RWPE2 (cell line): ENCODE measurements at places on chromosomes 3 and 15.

DNA sequence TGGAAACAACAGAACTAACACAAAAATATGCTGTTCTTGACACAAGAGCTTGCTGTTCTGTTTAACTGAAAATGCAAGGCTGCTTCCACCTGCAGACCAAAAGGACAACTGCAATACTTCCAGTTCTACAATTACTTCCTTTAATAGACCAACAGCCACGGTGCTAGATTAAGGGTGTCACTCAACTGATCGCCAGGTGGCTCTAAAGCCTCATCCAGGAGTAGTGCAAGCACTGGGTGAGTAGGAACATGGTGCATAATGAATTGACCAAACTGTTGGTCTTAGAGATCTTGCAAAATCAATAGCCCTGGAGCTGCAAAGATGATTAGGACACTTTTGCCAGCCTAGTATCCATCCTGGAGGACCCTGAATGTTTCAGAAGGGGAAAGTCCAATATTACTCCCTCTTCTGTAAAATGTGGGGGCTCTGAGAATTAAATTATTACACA lies 3.6 kb upstream of the CLDN16 start:
- no peak for DNase-seq

GRCh38 chr15:47500842-47501241 lies 216.5 kb upstream of the SEMA6D start:
- no peak for DNase-seq

- no peak for DNase-seq
These were observed 8.4 kb downstream of the HRH1 start for GRCh38 chr3:11162401-11163345.

DNA sequence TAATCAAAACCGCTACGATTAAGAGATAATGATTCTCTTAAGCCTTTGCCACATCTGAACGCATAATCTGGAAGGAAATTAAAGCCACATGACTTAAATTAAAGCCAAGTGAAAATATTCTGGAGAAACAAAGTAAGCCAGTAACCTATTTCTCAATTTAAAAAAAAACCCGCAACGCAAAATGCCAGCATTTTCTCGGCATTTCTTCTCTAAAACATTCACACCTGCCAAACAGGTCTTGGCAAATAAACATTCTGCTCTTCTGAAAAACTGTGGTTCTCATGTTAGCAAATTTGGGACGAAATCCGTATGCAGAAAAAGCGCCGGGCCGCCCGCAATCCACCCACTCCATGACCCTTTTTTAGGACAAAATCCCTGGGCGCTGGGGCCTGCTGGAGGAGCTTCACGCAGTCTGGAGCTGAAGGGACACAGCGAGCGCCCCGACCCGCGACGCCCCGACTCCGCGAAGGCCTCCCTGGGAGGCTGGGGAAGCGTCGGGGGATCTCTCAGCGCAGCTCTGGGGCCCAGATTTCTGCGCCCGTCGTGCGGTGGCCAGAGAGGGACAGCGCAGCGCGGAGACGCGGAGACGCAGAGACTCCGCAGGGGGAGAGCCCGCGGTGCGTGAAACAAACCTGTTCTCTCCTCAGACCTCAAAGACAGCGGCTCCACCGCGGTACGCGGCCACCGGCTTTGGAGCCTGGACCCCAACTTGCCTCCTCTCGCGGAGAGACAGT lies 471 bp downstream of the NKIRAS1 start:
- DNase-seq = no peak
